ENCODE measurements at places on chromosomes 11 and 22.

GRCh38 chr11:100687054-100687629 lies at the start of gene ARHGAP42:
TSS of gene ARHGAP42 (plus strand) at chr11:100687288. CDS start at chr11:100687679, 391 bp downstream.
- DNase-seq: peak; percentile 46

DNA sequence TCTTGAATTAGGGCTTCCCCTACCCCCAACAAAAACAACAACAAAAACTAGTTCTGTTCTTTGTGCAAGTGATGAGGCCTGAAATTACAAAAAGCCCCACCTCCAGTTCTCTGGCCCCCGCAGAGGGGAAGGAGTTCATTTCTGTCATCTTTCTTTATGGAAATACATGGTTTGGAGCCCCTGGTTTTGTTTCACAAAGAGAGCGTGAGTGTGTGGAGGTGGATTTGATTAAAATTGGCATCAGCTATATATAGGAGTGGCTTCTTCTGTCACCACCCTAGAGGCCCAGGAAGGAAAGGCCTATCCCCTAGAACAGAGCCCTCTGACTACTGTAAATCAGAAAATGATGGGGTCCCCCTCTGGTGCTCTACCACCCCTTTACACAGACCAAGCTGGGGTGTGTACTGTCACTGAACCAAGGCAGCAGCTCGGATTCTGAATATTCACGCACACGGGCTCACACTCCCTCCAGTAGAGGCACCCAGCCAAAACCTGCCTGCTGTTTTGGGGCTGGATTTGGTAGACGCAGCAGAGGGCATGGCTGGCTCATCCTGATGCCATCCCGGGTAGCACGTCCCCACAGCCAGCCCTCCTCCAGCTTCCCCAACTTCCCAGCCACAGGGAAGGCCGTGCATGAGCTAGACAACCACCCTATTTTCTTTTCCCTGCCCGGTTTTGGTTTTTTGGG lies 19.4 kb downstream of the RCOR2 start:
- DNase-seq: no peak

GRCh38 chr11:102111787-102112508 lies 1.7 kb downstream of the YAP1 start:
- DNase-seq: peak; percentile 85

- no peak for DNase-seq
These were observed 9.5 kb upstream of the OOSP4A start for GRCh38 chr11:59954219-59954847.

DNA sequence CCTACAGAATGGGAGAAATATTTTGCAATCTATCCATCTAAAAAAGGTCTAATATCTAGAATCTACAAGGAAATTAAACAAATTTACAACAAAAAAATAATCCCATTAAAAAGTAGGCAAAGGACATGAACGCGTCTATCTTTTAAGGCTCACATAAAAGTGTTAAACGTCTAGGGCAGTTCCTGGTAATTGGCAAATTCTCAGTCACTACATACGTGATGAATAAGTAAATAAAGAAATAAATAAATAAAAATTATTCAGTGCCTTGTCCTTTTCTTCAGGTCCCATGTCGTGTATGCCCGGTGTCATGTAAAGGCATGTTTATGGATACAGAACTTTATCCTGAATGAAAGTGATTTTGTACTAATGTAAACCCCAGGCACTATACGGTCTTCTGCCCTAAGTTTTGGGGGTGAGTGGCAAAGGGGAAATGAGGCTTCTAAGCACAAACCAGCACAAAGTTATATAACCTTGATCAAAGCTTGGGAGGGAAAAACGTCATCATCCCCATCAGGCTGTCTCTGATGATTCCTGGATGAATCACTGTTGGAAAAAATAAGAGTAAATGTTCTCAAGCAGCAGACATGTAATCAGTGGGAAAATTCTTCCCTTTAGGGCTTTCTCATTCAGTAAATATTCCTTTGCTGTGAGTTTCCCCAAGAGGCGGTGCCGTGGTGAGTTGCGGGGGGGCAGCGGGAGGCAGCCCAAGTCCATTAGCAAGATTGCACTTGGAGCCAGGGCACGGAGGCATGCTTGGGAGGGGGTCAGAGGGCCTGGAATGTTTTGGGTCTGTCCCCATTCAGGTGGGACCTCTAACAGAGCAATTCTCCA lies 30.4 kb upstream of the MICAL2 start:
- DNase-seq: peak; percentile 94

- DNase-seq: no peak
These were observed 7.4 kb upstream of the ANO1 start for GRCh38 chr11:70070706-70071105.

DNA sequence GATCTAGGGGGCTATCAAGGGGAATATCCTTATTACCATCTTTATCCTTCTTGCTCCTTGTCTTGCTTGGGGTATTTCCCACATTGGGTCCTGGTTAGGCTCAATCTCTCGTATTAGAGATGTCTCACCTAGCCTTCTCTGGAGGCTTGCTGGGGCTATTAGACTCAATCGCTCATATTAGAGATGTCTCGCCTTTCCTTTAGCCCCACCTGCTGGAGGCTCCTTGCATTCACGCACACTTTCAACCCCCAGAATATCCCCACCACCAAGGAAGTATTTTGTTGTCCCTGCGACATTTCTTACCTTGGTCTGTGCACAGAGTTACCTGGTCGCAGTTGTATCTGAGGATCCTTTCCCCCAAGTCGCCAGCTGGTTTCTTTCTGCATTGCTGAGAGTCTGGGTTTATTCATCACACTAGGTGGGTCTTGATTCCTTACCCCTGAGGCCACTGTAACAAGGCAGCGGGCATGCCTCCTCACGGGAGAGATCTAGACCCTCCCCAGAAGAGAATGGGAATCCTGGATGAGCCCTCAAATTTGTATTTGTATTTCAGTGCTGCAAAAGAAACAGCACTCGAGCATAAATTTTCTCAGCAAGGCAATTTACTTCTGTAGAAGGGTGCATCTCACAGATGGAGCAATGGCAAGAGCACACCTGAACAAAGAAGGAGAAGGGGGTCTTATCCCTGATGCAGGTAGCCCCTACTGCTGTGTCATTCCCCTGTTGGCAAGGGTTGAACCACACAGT lies 15.9 kb upstream of the HYLS1 start:
- peak; percentile 25 for DNase-seq

DNA sequence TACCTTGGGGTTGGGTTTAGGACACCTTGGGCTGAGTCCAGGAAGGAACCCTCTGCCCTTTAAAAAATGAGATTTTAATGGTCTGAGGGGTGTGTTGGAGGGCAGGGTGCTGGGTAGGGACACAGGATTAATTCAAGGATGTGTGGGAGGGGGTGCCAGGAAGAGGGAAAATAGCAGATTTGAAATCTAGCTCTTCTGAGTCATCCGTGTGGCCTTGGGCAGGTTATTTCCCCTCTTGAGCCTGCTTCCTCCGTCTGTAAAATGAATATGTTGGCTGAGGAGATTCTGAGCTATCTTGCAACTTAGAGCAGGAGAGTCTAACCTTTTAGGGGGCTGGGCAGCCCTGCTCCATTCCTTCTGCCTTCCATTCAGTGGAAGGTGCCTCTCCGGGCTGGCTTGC lies 3.0 kb downstream of the TSPAN18 start:
- DNase-seq: no peak

- DNase-seq: no peak
These were observed 8.5 kb downstream of the SH3BP1 start for GRCh38 chr22:37647928-37648327.

DNA sequence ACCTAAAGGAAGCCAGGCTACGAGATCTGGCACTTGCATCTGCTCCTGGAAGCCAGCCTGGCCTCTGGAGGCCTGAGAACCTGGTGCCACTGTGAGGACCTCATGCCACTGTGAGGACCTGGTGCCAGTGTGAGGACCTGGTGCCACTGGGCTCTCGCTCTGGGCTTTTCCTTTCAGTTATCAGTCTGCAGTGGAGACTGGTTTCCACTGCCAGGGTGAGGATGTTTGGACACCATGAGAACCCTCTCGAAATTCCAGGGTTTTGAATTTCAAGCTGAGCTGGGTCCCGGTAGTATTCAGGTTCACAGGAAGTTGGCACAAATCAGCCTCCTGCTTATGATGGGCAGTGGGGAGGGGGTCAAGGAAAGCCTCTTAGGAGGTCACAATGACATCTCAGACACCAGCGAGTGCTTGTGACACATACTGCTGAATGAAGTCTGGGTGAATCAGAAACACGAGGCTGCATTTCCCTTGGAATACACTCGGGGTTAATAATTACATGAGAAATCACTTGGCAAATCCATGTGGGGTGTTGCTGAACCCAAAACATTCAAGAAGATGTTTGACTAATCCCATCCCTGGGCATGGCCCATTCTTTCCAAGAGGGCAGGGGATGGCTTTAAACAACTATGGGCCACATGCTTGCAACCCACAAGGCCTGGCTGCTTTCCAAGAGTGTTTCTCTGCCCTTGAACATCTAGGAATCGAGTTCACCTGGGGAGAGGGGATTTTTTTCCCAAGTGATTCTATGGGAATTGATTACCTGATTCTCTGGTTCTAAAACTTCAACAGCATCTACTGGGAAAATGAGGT lies 60.2 kb downstream of the LINC01488 start:
- DNase-seq: no peak

- DNase-seq: no peak
These were observed 8.5 kb upstream of the TMPRSS4 start for GRCh38 chr11:118068206-118068944.

- no peak for DNase-seq
These were observed 221.0 kb downstream of the HIPK3 start for GRCh38 chr11:33478111-33478573.

Data from brain microvascular endothelial cell (primary cell).